ENCODE measurements at places on chromosomes 5 and 9.

GRCh38 chr9:5586391-5586802, 42.5 kb upstream of the RIC1 start:
- DNase-seq, result peak; percentile 45

- no peak for DNase-seq
Measured at GRCh38 chr9:84499969-84500582, 159.5 kb upstream of the SLC28A3 start.

DNA sequence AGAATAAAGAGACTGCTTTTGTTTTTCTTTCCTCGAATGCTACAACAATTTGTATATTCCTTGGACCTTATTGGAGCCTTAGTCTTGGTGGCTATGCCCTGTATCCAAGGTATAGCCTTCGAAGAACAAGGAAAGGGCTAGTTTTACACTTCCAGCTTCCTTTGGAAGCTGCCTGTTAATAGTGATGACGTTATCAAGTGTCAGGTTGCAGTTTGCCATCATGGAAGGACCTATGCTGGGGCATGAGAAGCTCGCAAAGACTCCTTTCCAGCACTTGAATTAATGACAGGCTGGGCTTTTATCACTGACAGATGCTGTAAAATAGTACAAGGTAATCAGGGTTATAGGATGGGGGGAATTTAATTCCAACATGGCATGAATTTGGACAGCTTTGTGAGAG, 157.9 kb downstream of the KDM4C start:
- DNase-seq, result no peak

DNA sequence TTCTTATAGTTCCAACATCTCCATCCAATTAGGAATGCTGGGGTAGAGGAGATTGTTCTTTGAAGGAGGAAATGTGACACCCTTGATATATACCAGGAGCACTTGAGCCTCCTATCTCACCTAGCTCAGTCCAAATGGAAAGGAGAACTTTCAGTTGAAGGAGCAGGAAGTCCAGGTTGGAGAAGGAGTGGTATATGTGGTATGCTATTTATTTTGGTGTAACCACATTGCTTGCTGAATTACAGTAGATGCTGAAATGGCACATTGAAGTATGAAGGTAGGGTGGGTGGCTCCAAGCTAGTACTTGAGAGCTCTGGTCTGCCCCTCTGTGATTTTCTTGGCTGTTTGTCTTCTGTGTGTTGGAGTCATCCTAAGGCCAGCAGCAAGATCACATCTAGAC, 6.1 kb downstream of the CSNK1G3 start:
- DNase-seq, result no peak

GRCh38 chr5:181198905-181199519, 6.0 kb downstream of the TRIM7 start:
- DNase-seq, result no peak
